ENCODE measurements at places on chromosomes 5 and 9. TPM values are rescaled to one million over a fixed set of nuclear protein-coding genes. Genes with fewer than 3 reads are reported as not detected.

- H3K36me3 ChIP-seq = no peaks in the 10 kb centered on the region
- no peaks in the 10 kb centered on the region for H3K27me3 ChIP-seq
- H3K27ac ChIP-seq = no peak overlapping the region
Measured at GRCh38 chr9:1978941-1979340, 36.2 kb upstream of the SMARCA2 start.

DNA sequence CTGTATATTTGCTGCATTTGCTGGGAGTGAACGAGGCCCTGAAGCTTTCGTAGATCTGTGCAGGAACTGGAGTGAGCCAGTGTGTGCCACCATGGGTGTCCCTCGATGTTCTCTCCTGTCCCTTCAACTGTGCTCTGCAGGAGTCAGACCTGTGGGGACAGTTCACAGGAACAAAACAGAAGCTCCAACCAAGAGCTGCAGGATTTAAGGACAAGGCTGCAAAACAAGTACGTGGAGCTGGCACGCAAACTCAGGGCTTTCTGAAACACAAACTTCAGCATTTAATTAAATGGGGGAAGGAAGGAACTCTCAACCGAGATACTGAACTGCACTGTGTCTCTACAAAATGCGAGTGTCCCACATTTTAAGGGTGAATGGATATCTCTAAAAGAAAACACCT, 24.2 kb downstream of the BASP1 start:
- no peaks in the 10 kb centered on the region for H3K27me3 ChIP-seq
- H3K27ac ChIP-seq = peak overlapping the region; percentile 57
- H3K36me3 ChIP-seq = peaks cover 4% of the 10 kb centered on the region
- DNase-seq = no peak
- H3K4me1 ChIP-seq = peaks cover 36% of the 10 kb centered on the region
- H3K4me3 ChIP-seq = no peak overlapping the region

DNA sequence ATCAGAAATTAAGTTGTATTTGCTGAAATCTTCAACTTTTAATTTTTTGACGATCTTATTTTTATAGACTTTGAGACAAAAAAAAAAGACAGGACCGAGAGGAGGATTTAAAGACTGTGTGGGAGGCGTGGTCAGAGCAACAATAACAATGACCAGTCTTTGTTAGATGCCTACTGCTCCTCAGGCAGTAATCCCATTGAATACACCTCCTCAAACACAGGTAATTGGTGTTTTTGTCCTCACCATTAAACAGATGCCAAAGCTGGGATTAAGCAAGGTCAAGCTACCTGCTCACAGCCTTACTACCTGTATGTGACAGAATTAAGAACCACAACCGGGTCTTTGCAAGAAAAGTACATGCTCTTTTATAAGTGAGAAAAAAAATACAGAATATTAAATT, 233.3 kb upstream of the GRAMD2B start:
- H3K4me1 ChIP-seq = peaks cover 16% of the 10 kb centered on the region
- no peak for DNase-seq
- H3K27me3 ChIP-seq = no peaks in the 10 kb centered on the region
- no peak overlapping the region for H3K27ac ChIP-seq

GRCh38 chr9:18666348-18666747, 192.4 kb downstream of the ADAMTSL1 start:
- H3K27me3 ChIP-seq = no peaks in the 10 kb centered on the region
- no peak for DNase-seq
- no peaks in the 10 kb centered on the region for H3K36me3 ChIP-seq
- no peak overlapping the region for H3K27ac ChIP-seq

DNA sequence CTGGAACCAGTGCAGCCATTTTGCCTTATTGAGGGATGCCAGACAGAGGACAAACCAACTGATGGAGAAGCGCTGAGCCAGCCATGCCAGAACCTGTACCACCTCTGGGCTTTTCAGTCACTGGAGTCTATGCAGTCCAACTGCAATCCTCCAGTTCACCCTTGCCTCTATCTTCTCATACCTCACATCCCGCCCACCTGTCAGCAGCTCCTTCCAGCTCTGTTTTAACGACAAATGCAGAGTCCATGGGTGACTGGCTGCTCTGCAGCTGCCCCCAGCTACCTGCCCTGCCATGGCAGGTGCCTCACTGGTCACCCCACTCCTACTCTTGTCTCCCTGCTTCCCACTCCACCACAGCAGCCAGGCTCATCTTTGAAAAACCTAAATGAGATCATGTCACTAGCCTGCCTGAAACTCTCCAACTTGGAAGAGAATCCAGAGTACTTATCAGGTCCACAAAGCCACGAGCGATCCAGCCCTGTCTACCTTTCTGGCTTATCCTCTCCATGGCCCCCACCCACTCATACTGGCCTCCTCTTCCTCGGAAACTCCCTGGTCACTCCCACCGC, 14.0 kb upstream of the ACSL6 start:
- no peaks in the 10 kb centered on the region for H3K4me1 ChIP-seq
- no peak overlapping the region for H3K4me3 ChIP-seq
- peaks cover 46% of the 10 kb centered on the region for H3K27me3 ChIP-seq
- peak; percentile 20 for DNase-seq
- no peak overlapping the region for H3K27ac ChIP-seq
- H3K36me3 ChIP-seq = no peaks in the 10 kb centered on the region

DNA sequence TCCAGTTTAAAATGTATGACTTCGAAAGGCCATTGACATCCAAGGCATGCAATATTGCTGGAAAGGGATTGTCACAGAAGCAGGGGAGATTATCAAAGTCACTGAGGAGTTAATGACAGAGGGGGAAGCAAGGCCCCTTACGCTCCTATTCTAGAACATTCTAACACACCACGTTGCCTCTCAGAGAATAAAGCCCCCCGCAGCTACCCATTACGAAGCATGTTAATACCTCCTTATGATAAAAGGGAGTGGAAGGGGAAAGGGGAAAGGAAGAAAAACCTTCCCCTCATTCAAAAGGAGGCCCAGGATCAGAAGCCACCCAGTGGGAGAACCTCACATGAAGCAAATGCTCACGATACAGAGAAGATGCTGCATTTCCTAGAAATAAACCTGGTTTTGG, 213.6 kb downstream of the DAB2IP start:
- no peaks in the 10 kb centered on the region for H3K36me3 ChIP-seq
- no peaks in the 10 kb centered on the region for H3K4me1 ChIP-seq
- H3K4me3 ChIP-seq = no peak overlapping the region
- H3K27ac ChIP-seq = no peak overlapping the region

DNA sequence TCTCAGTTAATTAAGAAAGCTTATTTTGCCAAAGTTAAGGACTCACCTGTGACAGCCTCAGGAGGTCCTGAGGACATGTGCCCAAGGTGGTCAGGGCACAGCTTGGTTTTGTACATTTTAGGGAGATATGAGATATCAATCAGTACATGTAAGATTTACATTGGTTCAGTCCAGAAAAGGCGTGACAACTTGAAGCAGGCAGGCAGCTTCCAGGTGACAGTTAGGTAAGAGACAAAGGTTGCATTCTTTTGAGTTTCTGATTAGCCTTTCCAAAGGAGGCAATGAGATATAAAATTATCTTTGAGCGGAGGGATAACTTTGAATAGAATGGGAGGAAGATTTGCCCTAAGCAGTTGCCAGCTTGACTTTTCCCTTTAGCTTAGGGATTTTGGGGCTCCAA, 47.8 kb downstream of the SLC1A1 start:
- no peak overlapping the region for H3K27ac ChIP-seq
- H3K36me3 ChIP-seq = no peaks in the 10 kb centered on the region
- H3K4me1 ChIP-seq = peaks cover 14% of the 10 kb centered on the region
- H3K4me3 ChIP-seq = no peak overlapping the region
- no peaks in the 10 kb centered on the region for H3K27me3 ChIP-seq
- no peak for DNase-seq

- H3K27me3 ChIP-seq = peaks cover 40% of the 10 kb centered on the region
- H3K4me3 ChIP-seq = no peak overlapping the region
- no peak for DNase-seq
- H3K27ac ChIP-seq = no peak overlapping the region
Measured at GRCh38 chr5:54909911-54910870, 75.2 kb downstream of the ESM1 start.

DNA sequence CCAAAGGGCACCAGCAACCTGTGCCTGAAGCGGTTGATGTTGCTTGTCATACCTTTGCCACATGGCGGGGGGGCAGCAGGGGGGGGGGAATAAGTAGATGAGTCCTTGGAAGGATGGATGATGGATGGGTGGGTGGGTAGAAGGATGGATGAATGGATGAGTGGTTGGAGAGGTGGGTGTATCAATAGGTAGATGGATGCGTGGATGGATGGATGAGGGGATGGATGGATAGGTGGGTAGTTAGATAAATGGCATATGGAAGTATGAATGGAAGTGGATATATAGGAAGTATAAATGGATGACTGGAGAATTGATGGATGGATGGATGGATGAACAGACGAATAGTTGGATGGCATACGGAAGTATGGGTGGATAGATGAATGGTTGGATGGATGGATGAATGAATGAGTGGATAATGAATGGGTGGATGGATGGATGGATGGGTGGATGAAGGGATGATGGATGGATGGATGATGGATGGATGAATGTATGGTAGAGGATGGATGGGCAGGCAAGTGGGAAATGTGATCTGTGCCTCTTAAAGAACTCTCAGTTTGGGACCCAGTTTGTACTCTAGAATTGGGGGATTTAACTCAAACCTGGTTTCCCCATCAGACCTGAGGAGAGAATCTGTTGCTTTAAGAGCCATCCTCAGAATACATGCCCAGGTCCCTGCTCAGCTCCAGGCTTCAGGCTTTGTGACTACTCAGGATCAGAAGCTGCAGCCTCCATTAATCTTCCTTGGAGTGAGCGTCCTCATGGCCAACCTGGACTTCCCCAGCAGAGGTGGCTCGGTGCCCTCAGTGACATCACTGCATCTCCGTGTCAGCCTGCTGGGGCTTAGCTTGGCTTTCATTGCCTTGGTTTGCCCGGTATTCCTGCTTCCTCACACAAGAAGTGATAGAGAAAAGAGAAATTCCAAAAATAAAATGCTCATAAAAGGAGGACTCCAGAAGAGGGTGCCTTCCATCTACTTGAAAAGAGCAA, 27.6 kb upstream of the SUSD3 start:
- DNase-seq = no peak
- H3K27me3 ChIP-seq = no peaks in the 10 kb centered on the region
- no peak overlapping the region for H3K27ac ChIP-seq

DNA sequence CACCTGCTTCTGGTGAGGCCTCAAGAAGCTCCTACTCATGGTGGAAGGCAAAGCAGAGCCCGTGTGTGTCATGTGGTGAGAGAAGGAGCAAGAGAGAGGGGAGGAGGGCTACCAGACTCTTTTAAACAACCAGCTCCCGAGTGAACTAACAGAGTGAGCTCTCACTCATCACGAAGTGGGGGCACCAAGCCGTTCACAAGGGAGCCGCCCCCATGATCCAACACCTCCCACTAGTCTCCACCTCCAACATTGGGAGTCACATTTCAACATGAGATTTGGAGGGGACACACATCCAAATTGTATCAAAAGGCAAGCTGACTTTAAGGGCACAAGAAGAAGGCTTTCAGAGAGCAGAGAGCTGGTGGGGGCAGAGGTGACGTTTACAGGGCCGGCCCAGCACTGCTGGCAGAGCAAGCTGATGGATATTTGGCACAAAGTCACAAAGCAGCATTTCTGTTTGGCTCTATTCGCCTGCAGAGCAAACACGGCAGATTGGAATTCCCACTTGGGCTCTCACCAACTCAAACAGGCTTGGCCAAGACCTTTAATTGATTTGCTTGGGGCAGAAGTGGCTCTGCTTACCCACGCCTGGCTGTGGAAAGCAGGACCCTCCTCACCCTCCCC, 20.0 kb downstream of the PITX1 start:
- peaks cover 6% of the 10 kb centered on the region for H3K27me3 ChIP-seq
- H3K4me3 ChIP-seq = no peak overlapping the region
- no peaks in the 10 kb centered on the region for H3K36me3 ChIP-seq

GRCh38 chr5:622359-622758, 10.2 kb downstream of the CEP72 start:
- no peaks in the 10 kb centered on the region for H3K4me1 ChIP-seq
- no peak overlapping the region for H3K4me3 ChIP-seq
- no peaks in the 10 kb centered on the region for H3K27me3 ChIP-seq
- H3K36me3 ChIP-seq = peaks cover 19% of the 10 kb centered on the region
- H3K27ac ChIP-seq = no peak overlapping the region
- no peak for DNase-seq

AGPAT2 gene
- 36.1 TPM for total RNA-seq

DNA sequence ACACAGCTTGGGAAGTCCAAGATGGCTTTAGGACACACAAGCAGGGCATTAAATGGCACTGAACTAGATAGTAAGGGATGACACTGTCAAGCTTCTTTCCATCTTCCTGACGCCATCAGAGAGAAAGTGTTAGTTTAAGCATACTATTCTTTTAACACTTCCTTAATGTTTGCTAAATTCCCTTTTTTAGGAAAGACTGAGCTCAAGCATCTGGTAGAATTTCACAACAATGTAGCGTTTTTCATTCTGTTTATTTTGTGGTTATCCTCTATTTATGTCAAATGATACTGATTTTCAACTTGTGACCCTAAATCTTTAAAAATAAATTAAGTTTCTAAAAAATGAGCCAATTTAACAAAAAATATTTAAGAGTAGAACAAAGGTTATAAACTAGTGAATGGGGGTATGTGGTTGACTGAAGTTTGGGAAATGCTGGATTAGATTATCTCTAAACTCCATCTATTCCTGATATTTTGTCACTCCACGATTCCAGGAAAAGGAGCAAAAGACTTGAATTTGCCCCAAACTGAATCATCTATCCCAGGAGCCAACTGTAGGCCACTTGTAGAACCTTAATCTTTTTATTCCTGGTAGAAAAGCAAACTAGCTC, 147.4 kb upstream of the KLF9 start:
- H3K4me3 ChIP-seq = no peak overlapping the region
- H3K4me1 ChIP-seq = peaks cover 19% of the 10 kb centered on the region
- H3K27me3 ChIP-seq = no peaks in the 10 kb centered on the region
- H3K36me3 ChIP-seq = no peaks in the 10 kb centered on the region

XPA gene
- 17.5 TPM for total RNA-seq

DNA sequence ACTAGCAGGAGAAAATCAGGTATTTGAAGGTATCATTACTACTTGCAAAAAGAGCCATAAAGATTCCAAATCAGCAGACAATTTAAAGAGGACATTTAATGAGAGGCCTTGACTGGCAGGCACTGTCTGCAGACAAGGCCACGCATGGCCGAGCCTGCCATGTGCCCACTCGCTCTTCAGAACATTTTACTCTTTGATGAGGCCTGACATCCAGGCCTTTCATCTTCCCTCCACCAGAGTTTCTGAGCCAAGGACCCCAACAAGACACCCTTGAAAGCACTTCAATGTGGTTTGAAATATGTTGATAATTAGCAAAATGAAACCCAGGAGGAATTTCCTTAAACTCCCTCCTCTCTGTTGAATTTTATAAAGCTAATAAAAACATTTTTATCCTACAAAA, 16.4 kb downstream of the AK8 start:
- H3K36me3 ChIP-seq = no peaks in the 10 kb centered on the region
- H3K4me3 ChIP-seq = no peak overlapping the region
- DNase-seq = no peak
- H3K27ac ChIP-seq = peak overlapping the region; percentile 85
- peaks cover 32% of the 10 kb centered on the region for H3K4me1 ChIP-seq

DNA sequence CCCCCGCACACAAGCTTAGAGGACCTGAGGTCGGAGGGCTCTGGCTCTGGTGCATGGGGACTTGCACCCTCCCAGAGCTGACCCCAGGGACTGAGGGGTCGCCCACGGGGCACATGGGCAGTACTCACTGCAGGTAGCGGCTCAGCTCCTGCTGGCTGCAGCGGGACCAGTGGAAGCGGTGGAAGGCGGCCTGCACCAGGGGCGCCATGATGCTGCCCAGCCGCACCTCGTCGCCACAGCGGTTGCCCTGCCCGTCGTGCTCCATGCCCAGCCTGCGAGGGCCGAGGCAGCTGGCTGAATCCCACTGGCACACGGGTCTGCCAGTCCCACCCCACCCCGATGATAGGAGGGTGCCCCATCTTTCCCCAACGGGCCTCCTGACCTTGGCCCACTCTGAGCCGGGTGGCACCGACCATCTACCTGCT, 93.8 kb downstream of the ZNF354C start:
- no peak overlapping the region for H3K4me3 ChIP-seq
- no peak for DNase-seq
- H3K27me3 ChIP-seq = no peaks in the 10 kb centered on the region
- no peaks in the 10 kb centered on the region for H3K36me3 ChIP-seq

All from mesothelial cell of epicardium (in vitro differentiated cells).